ENCODE measurements at places on chromosomes 13 and 19. TPM values are rescaled to one million over a fixed set of nuclear protein-coding genes. Genes with fewer than 3 reads are reported as not detected.

Gene IRGQ
- total RNA-seq: 10.5 TPM

Gene TEX29
- not detected for total RNA-seq

Gene TIMM50
- total RNA-seq: 166 TPM

Gene TBXA2R
- total RNA-seq: 0.32 TPM

Gene SLC6A16
- total RNA-seq: 0.11 TPM

Gene OCEL1
- 9.6 TPM for total RNA-seq

Gene CEACAM20
- not detected for total RNA-seq

Gene PRODH2
- total RNA-seq: not detected

Gene IGFL1
- total RNA-seq: not detected

Gene CAPN12
- 0.91 TPM for total RNA-seq

Gene NLRP5
- 0.04 TPM for total RNA-seq

Gene TGFBR3L
- total RNA-seq: 1.1 TPM

Gene LRRC8E
- total RNA-seq: 11.6 TPM

Gene FGF21
- 1.8 TPM for total RNA-seq
